ENCODE measurements at places on chromosomes 12 and 14.

DNA sequence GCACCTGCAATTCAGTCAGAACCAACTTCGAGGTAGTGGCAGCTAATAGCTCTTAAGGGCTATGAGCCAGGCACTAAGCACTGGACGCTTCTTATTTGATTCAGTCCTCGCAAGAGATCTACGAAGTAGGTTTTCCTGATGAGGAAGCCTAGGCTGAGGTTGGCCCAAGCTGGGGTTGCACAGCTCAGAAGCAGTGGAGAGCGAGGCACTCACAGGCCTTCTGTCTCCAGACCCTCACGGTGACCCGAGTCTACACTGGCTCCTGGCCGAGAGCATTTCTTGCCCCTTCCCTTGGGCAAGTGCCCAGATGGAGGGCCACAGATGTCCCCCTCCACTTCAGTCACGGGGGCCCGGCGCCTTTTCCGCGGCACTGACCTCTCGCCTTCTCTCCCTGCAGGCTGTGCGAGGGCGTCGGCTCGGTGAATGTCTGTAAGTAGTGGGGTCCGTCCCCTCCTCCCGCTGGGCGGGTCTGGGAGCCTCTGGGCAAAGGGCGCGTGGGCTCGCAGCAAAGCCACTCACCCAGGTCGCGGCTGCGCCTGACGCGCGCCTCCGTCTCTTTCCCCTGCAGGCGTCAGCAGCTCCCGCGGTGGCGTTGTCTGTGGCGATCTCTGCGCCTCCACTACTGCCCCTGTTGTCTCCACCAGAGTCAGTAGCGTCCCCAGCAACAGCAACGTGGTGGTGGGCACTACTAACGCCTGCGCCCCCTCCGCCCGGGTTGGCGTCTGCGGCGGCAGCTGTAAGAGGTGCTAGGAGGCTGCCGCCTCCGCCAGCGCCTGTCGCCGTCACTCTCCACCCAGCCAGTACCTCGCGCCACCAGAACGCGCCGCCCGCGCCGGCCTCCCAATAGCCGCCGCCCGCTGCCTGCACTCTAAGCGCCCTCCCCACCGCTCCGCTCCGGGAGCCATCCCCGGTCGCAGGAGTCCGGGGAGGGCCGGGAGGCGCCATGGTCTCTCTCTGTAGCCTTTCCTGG, 13.1 kb downstream of the KRT83 start:
- peak; percentile 39 for DNase-seq

DNA sequence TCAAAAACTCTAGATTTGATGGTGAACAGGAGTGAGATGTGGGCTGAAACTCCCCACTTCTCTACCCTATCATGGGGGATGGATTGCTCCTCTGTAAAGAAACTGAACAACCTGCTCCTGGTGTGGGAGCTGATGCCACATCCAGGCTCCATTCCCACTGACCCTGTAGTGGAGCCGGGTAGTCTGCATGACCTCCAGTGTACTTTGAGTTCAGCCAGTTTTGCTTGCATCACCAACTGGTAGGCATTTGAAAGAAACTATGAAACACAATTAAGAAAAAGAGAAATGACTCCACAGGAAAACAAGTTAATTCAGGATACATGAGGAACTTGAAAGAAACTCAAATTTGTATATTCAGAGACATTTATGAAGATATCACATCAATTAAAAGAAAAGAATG, 27.3 kb upstream of the EMP1 start:
- no peak for DNase-seq

DNA sequence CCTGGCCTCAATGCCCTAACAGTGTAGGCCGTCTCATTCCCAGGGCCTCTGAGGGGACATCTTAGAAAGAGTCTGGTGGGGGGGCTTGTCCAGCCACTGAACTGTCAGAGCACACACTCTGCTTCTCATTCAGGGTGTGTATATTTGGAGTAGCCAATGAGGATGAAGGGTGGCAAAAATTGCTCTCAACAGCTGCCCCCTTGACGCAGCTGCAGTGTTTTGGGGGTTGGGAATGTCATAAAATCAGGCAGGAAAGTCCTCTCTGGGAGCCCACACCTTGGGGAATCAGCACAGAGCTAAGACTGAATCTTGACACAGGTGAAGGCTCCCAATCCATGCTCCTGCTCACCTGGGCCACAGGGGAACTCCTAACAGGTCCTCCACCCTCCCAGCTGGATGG, 1.5 kb downstream of the RASAL1 start:
- no peak for DNase-seq

DNA sequence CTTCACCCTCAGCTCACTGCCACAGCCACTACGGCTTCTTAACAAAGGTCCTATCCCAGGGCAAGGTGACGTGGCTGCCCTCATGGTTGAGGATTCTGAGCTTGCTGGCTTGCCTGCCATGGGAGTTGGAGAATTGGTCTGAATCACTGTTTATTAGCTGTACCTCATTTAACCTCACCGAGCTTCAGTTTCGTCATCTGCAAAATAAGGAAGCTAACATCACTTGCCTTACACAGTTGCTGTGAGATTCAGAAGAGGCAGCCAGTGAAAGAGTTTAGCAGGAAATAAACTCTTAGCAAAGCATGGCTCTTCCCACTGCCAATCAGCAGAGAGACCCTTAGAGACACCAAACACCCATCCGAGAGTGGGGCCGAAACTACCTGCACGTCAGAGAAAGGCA, 90.1 kb upstream of the KCNA1 start:
- DNase-seq: no peak

DNA sequence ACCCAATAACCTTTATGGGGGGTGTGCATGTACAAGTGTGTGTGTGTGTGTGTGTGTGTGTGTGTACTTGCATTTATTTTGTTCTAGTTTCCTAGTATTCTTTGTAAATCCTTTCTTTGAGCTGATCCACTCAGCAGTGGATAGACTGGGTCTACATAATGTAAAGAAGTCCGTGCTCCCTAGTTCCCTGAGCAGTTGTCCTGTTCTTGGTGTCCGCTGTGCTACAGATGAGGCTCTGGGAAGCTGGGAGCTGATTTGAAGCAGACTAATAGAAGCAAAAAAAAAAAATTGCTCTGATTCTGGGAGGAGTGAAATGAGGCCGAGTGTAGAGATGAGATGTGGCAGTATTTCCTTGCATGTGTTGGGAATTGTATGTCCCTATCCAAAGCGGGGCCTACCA, 150.4 kb upstream of the WSCD2 start:
- DNase-seq: no peak

DNA sequence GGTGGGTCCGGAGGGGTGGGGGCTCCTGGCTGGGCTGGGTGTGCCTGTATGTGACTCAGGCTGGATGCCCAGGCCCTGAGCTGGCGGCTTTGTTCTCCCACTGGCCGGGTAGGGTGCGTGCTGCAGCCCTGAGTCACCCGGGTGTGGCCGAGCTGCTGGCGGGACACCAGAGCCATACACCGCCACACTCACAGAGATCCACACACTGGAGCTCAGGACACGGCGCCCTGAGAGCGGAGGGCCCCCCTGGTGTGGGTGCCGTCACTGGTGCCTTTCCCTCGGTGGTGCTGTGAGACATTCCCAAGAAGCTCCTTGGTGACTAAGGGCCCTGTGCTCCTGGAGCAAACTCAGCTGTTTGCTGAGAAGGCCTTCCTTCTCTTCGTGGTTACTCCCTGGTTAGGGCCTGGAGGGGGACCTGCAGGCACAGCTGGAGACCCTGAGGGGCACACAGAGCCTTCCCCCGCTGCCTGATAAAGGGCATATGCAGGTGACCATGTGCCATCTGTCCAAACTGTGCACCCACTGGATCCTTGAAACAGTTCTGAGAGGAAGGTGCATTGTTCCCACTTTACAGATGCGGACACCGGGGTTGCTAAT, 44.3 kb downstream of the KRT80 start:
- no peak for DNase-seq

DNA sequence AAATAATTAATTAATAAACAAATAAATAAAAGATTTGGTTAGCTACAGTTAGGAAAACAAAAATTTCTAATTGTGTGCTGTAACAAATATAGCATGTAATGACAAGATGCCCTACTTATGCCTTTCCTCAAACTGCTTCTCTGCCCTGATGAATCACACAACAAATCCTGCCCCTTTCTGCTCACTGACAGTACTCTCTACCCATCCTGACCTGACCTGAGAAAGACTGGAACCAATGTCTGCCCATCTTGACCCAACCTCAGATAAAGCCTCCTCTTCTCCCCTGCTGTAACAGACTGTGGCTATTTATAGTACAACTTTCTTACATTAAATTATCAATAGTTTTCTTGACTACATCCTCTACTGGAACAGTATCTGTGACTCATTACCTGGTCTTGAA, 43.7 kb downstream of the PPP1R13B start:
- no peak for DNase-seq

GRCh38 chr14:51293912-51294389, 53.9 kb downstream of the TMX1 start:
- DNase-seq: no peak

GRCh38 chr12:108432423-108433121, 82.5 kb upstream of the FICD start:
- DNase-seq: no peak

DNA sequence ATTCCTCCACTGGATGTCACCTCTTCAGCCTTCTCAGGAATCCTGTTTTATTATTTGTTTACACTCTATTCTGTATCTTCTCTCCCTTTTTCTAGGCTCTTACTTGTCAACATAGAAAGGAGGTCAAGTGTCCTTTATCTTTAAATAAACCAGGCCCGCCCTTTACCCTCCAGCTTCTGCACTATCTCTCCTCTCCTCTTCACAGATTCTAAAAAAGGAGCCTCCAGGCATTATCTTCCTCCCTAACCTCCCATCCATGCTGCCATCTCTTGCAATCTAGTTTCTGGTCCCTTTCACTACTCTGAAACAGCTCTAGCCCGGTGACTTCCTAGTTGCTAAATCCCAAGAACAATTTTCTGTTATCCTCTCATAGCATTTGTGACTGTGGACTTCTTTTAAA, 24.1 kb upstream of the ARID2 start:
- DNase-seq: no peak

DNA sequence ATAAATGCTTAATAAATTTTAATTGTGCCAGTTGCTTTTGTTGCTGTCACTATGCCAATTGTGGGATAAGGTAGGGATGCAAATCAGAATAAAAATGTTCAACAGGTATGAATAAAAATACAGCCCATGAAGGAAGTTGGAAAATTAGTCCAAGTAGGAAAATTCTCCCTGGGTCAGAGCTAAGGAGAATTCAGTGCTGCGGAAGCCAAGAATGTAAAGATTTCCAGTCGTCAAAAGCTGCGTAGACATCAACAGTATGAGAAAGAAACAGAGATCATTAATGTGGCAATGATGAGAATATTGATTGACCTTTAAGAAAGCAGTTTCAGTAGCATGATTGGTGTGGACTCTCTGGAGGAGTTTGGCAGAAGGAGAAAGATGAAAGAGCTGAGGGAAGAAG, 87.9 kb downstream of the PLEKHA5 start:
- DNase-seq: no peak

DNA sequence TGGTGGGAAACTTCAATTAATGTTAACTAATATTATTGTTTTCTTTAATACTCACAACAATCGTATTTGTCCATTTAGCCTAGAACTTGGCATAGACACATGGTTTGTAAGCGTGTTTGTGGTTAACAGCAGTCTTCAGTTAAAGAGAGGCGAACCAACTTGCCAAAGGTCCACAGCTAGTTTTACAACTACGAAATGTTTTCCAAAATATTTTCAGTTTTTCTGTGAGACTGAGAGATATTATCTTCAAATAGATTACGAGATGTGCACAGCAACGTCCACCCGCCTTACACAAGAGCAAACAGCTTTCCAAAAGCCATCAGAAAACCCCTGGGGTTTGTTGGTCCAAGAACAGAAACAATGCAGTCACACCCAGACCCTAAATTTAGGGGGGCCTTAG, 58.6 kb upstream of the RASSF3 start:
- no peak for DNase-seq

GRCh38 chr14:73237786-73238423, 599 bp downstream of the PAPLN start:
- DNase-seq: no peak

DNA sequence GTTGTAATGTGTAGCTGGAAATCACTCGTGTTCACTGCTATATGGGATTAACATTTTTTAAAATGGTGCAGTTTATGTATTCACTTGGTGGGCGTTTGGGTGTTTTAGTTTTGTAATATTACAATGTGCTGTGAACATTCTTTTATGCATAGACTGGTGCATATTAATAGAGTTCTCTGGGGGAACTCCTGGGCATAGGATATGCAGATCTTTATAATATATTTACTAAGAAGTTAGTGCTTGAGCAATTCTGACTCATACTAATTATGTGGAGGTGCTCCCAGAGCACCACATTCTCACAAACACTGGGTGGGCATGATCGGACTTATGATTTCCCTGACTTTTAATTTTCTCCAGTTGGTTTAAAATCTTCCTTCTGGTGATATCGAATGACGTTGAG, 342.3 kb downstream of the PDZRN4 start:
- DNase-seq: no peak

All from progenitor cell of endocrine pancreas (in vitro differentiated cells).